ENCODE measurements at places on chromosomes 7 and 10.
A peak's percentile ranks its signal among the peaks of the same experiment; 100 is the strongest.

GRCh38 chr7:159070431-159071148 is 74.1 kb downstream of the VIPR2 start:
- DNase-seq: peak; percentile 15

DNA sequence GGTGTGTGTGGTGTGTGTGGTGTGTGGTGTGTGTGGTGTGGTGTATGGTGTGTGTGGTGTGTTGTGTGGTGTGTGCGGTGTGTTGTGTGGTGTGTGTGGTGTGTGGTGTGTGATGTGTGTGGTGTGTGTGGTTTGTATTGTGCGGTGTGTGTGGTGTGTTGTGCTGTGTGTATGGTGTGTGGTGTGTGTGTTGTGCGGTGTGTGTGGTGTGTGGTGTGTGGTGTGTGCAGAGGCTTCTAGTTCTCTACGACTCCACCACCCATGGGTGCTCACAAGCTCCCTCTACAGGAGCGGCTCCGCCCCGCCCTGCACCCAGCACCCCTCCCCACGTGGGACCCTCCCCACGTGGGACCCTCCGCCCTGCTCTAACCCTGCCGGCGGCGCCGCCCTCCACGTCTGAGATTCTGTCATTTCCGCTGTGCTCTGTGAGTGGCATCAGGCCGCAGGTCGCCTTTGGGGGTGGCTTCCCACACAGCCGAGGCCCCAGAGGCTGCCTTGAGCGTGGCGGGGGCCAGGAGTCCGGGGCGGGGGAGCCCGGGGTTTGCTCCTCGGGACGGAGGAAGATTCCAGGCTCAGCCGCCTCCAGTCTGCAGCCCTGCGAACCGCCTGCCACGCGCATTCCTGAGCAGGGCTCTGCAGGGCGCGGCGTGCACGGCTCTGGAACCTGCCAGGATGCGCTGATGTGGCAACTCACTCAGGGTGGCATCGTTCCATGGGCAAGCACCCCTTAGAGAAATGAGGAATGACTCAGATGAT is 37.0 kb upstream of the DNAJB6 start:
- DNase-seq: peak; percentile 44

GRCh38 chr7:143936087-143937009 is 1.3 kb downstream of the OR2F2 start:
- DNase-seq: no peak

DNA sequence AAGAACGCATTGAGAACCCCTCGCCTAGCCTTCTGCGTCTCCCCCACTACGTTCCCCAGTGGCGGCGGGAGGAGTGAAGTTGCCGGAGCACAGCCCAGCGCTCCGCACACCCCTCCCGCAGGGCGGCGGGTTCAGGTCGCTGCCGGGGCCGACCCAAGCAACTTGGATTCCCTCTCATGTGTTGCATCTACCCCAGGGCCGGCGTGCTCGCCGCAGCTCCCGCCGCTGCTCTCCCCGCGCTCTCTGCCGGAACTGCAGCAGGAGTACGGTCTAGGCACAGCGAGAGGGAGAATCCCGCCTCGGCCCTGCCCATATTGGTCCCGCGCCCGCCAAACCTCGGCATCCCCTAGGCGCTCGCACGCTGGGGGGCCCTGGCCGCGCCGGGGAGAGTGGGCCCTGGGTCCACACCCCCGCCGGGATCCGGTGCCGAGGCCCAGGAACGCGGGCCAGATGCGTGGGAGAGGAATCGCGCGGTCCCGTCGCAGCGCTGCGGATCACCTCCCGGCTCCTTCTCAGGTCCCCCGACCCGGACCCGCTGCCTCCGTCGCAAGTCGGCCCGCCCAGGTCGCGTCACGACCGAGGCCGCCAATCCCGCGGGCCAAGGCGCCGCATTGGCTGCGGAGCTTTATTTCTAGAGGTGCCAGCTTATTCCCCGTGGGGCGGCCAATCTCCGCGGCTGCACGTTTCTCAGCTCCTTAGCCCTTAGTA is 648 bp upstream of the TMEM243 start:
- DNase-seq: peak; percentile 83

- DNase-seq: no peak
These were observed 839.0 kb downstream of the LRMDA start for GRCh38 chr10:76270464-76270863.

GRCh38 chr7:127690806-127691205 is 38.8 kb downstream of the SND1 start:
- DNase-seq: no peak

DNA sequence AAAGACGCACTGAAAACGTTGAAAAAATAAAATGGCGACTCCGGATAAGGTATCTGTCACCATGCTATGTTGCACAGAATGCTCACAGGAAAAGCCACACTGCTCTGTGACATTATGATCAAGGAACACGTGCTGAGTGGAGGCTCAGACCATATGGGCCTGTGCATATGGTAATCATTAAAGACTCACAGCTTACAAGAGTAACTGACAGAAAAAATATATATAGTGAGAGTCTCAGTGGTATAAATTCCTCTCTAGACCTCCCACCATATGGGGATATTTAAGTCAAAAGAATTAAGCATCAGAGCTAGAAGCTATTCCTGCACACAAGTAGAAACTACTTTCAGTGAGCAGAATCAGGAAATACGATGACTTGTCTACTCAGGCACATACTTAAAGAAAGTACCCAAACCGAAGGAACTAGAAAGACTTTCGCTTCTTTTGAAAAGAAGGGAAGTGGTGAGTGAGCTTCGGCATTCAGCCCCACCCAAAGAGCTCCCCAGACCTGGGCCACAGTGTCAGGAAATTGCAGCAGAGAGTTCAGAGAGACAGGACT is 65.1 kb upstream of the MPP7 start:
- DNase-seq: peak; percentile 73

GRCh38 chr10:89454561-89455347 is 40.4 kb downstream of the IFIT5 start:
- DNase-seq: no peak

DNA sequence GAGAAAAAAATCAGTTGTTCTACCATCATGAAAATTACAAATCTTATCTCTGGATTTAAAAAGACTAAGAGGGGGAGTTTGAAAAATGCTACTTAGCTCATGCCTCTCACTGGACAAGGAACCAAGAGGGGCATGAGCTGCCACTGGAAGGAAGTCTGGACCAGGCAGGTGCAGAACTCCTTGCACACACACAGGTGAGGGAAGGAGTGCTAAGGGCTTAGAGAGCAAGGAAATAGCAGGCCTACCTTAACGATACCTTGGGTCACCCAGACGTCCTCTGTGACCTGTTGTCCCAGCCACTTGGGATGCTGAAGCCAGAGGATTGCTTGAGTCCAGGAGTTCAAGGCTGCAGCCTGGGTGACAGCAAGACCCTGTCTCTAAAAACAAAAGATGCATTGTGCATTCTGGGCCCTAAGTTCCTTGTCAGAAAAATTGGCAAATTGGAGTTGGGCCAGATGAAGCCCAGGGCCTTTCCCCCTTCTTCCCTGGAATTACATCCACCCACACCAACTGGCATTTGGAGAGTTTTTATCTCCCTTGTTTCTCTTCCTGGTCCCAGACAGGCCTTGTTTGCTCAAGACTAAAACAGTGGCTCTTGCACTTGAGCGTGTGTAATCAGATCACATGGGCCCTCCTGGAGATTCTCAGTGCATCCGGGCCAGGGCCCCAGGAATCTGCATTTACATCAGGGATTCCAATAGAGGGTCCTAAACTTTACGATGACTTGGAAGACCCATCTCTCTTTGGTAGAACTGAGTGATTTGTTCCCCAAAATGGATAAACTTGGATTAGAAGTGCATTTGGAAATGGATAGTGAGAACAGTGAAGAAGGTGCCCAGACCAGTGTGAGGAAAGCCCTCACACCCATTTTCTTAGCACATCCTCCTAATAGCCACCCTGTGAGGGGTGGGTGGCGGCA is 3.0 kb downstream of the DDIT4 start:
- no peak for DNase-seq

- no peak for DNase-seq
These were observed 4.9 kb upstream of the ZNF467 start for GRCh38 chr7:149778327-149778637.

- no peak for DNase-seq
These were observed 102.7 kb downstream of the GPR37 start for GRCh38 chr7:124662937-124663336.

- DNase-seq: no peak
These were observed 3.8 kb downstream of the LCOR start for GRCh38 chr10:96835899-96836298.

GRCh38 chr7:83504330-83504729 is 144.6 kb downstream of the SEMA3E start:
- no peak for DNase-seq

GRCh38 chr7:131745390-131746248 is 189.2 kb upstream of the PODXL start:
- DNase-seq: peak; percentile 22

DNA sequence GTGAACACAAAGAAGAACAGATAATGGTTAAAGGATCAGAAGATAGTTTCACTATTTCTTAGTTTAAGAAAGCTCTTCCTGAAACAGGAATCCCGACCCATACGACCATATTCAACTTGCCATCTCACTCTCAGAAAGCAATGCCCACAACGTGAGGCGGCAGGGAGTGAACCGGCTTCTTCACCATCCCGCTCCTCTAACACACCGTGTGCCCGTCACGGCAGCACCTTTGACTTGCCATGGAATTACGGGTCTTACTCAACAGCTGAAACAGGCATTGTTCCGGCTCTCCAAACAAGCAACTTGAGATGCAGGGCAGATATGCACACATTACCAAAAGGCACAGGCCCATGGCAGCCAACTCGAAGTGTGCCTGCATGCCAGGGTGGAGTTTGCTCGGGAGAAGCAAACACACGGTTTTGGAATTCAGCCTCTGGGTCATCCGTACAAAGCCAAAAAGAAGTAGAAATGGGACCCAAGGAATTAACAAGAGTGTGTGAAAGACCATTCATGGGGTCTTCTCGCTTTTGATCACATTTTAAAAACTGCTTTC is 293.6 kb downstream of the DNAJB6 start:
- no peak for DNase-seq

GRCh38 chr7:78020136-78020873 is 221.7 kb downstream of the PHTF2 start:
- DNase-seq: peak; percentile 29

- no peak for DNase-seq
These were observed 139.4 kb downstream of the SEMA3C start for GRCh38 chr7:80779456-80779855.

- no peak for DNase-seq
These were observed 78.6 kb upstream of the ADRB1 start for GRCh38 chr10:113965077-113965476.

DNA sequence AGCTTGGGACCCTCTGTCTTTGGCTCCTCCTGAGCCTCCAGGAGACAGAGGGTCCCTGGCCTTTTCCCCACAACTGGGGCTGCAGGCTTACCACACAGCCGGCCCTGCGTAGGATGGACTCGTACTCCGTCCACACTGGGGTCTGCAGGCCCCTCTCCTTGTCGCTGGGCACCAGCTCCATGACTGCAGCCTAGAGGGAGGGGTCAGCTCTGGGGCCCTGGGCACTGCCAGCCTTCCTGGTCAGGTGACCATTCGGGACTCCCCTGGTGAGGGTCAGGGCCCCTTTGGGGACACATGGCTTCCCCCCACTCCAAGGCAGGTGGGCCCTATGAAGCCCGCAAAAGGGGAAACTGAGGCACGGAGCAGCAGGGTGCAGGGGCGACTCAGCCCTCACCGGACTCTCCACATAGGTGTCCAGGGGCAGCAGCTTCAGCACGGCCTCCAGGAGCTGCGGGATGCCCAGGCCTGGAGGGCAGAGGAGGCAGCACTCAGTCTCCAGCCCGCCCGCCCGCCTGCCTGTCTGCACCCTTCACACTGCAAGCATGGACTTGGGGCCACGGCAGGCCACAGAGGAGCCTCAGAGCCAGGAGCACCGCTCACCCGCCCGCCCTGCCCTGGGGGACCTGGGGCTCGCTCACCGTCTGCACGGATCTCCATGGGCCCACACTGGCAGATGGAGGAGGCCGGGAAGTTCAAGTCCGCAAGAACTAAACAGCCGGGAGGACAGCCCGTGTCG is 1.1 kb downstream of the FUOM start:
- DNase-seq: no peak

GRCh38 chr10:119755446-119755845 is 29.6 kb downstream of the INPP5F start:
- DNase-seq: no peak

DNA sequence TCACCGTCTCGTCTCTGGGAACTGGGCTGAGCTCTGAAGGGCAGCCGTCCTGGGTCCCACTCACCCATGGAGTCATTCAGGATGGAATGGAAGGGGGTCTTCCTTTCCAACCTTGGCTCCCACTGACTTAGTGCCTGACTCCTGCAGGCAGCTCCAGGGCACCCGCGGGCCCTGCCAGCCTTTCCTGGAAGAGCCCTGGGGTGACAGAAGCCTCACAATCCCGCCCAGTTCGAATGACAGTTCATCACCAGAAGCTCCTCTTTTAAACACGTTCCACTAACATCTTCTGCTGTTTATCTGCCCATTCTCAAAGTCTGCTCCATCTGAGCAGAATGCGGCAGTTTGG is 110.6 kb downstream of the TNS3 start:
- DNase-seq: no peak

- DNase-seq: no peak
These were observed 133.3 kb downstream of the KCNMA1 start for GRCh38 chr10:77504196-77504872.

GRCh38 chr10:36003031-36003600 is 361.0 kb upstream of the FZD8 start:
- DNase-seq: no peak

GRCh38 chr7:7920481-7920880 is 48.1 kb upstream of the GLCCI1 start:
- DNase-seq: peak; percentile 21

GRCh38 chr7:142716596-142716995 is 32.7 kb upstream of the PRSS1 start:
- no peak for DNase-seq

DNA sequence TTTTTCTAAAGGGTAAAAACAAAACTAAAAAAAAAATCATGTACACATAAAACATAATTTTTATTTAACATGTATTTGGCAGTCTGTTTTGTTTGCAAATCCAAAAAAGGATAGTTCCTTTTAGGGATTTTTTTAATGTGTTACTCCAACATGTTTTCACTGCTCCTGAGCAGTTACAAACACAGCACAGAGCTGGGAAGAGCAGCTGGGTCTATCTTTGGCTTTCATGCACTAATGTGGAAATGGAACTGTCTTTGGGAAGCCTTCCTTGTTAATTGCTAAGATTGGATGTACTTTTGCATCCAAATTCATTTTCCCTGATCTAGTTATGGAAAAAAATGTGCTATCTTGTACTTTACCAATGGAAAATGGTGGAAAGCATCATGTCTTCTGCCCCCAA is 1035.1 kb downstream of the CNTNAP2 start:
- no peak for DNase-seq

- no peak for DNase-seq
These were observed 96.7 kb upstream of the LAMB4 start for GRCh38 chr7:108226816-108227299.

DNA sequence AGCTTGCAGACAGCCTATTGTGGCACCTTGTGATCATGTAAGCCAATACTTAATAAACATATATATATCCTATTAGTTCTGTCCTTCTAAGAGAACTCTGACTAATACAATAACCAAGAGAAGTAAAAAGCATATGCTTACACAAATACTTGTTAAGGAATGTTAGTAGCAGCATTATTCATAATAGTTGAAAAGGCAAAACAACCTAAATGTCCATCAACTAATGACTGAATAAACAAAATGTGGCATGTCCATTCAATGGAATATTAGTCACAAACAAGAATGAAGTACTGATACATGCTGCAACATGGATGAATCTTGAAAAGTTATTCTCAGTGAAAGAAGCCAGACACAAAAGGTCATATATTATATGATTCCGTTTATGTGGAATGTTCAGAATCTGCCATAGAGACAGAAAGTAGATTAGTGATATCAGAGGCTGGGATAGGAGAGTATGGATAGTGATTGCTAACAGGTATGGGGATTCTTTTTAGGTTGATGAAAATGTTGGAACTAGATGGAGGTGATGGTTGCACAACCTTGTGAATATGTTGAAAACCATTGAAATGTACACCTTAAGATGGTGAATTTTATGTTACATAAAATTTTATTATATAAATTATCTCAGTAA is 112.5 kb upstream of the UNC5B start:
- DNase-seq: no peak

Measured in activated CD4-positive, alpha-beta memory T cell treated with anti-CD3 and anti-CD28 coated beads, Interleukin-2, amount 10 ng/mL, durations not matched to agents 7 days and 5 days (primary cell).